Stimulated activated CD4-positive, alpha-beta T cell treated with anti-CD3 and anti-CD28 coated beads, Interleukin-4, amount 100 ng/mL, for 4 hours (primary cell): ENCODE measurements at places on chromosomes 2 and 18.

GRCh38 chr2:32838418-32838817 lies 108.3 kb upstream of the LTBP1 start:
- DNase-seq = no peak

DNA sequence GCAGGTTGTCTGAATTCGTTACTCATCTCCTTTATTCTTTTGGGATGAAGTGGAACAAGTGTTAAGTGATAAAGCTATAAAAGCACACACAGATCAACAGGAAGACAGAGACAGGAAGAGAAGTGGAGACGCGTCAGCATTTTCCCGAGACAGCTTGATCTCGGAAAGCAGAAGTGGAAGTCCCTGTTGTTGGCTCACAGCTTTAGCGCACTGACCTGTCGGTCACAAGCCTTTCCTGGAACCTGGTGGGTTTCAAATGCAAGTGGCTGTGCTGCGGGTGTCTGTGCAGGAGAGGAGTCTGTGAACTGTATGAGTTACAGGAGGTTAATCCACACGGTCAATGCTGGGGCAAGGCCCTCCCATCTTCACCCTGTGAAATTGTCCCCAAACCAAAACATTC lies 116.6 kb upstream of the PELI1 start:
- peak; percentile 5 for DNase-seq

- no peak for DNase-seq
Observed at GRCh38 chr2:216445501-216445900, 33.2 kb downstream of the SMARCAL1 start.

DNA sequence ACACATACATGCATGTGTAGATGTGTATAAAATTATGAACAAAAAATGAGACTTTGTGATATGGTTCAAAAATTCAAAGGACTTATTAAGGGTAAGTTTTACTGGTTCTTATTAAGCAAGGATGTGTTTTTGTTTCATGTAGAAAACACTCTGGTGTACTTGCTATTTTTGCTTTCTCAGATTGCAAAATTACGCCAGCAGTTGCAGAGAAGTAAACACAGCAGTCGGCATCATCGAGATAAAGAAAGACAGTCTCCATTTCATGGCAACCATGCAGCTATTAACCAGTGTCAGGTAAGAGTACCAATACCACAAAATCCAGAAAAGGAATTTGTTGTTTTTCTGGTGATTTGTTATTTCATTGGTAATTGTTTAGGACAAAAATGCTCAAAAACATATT lies 91.3 kb downstream of the FAM117B start:
- no peak for DNase-seq

DNA sequence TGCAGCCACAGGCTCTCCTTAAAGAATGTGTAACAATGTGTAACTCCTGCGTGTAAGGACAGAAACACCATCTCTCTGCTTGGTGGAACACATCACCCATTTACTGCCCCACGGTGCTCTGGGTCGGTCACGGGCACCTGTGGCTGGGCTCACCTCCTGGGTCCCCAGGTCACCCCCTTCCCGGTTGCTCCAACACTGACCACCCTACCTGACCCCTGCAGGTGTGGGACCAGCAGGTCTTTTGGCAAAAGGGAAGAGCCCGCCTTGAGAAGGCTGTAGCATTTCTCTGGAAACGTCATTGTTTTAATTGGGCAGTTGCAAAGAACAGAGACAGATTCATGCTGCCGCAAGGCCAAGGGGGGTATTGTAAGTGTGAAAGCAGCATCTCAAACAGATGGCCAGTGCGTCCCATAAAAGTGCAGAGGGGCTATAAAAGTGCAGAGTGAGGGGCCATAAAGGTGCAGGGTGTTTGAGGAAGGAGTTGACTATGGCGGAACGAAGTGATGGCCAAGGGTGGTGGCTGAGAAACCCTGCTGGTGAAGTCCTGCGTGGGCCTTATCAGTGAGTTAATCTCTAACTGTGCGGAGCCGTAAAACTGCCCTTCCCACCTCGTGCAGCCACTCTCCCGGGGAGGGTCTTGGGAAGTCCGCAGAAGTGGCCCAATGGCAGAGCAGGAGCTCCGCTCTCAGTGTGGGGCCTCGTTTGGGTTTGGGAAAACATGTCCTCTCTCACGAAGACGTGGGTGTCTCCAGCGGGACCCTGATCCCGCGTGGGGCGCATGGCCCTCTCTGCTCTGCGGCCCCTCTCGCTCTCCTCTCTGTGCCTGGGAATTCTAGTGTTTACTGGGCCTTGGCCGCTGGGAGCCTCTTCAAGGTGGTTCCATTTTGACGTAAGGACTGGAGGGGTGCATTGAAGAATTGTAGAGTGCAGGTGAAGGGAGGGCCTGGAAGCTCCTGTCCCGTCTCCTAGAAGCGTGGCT lies 13.7 kb upstream of the NEU4 start:
- DNase-seq = no peak

DNA sequence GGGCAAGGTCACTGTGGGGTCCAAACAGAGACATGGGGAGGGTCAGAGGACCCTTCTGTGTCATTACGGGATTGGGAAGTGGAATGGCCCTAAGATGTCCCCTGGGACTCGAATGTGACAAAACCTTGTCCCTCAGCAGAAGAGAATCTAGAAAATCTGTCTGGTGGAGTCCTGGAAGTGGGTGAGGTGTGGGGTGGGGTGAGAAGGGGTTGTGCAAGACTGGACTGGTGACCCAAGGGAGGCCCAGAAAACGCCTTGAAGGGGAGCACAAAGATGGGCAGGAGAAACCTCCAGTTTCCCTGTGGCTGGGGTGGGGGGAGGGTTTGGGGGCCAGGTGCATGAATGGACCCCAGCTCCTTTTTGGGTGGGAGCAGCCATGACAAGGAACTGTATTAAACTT lies 79.6 kb downstream of the TCF7L1 start:
- DNase-seq = no peak

DNA sequence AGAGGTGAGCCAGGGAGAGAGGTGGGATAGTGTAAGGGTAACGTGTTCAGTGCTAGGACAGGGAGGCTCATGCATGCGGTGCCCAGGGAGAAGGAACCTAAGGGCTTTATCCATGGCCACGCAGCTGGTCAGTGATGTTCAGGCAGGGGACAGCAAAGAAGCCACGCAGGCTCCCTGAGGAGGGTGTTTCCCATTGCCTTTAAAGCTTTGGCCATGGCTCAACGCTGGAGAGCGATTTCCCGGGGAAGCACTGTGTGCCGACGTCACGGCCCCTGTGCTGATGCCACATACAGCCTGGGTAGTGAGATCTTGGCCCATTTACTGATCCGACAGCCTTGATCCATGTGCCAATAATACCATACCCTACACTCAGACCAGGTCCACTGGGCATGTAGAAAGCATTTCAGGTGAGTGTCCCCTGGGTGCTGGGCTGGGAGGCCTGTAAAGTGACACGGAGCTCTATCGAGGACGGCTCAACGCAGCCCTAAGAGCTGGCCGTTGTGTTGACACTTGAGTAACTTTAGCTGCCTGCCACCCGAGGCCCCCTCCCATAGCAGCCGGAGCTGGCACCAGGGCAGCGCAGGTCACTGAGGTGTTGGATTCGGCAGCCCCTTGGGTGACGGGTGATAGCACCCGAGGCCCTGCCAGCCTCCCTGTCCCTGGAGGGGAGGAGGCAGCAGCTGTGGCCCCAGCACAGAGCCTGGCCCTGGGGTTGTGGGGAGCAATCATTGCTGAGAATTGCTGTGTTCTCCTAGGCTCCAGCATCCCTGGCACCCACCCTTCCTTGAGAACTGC lies 41.4 kb downstream of the PDIA6 start:
- no peak for DNase-seq

GRCh38 chr2:239114616-239115265 lies 266.9 kb downstream of the TWIST2 start:
- DNase-seq = no peak

DNA sequence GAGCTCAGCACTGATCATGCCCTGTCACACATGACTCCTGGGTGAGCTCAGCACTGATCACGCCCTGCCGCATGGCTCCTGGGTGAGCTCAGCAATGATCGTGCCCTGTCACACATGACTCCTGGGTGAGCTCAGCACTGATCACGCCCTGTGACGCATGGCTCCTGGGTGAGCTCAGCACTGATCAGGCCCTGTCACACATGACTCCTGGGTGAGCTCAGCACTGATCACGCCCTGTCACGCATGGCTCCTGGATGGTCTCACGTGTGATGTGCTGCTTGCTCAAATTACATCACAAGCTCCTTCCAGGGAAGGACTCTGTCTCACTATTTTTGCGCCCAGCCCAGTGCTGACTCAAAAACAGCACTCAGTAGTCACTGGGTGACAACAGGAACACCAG lies 258.0 kb downstream of the HDAC4 start:
- no peak for DNase-seq

DNA sequence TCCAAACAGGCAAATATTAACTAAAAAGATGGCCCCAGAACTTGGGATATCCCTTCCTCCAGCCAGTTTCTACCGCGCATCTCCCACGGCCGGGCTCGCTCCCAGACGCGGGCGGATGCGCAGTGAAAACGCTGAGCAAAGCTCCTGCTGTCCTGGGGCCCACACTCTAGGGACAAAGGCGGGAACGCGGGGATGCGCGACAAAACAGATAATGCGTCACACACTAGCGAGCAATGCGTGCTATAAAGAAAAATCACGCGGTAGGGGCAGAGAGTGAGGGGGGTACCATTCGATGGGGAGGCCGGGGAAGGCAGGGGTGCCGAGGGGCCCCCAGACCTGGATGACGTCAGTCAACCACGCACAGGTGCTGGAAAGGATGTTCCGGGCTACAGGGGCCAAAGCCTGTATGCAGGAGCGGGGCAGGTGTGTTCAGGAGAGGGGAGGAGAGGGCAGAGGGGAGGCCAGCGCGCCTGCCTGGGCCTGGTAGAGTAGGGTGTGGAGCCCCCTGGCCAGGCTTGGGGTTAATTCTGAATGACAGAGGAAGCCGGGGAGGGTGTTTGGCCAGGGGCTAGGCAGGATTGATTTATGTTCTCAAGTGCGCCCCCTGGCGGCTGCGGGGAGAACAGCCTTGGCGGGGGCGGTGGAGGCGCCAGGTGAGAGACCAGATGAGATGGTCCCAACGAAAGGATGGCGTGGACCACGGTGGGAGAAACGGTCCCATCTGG lies 14.9 kb upstream of the ITM2C start:
- peak; percentile 71 for DNase-seq

GRCh38 chr18:80009661-80010550 lies 21.5 kb upstream of the TXNL4A start:
- DNase-seq = no peak

GRCh38 chr2:218811382-218811781 lies 20.2 kb downstream of the PRKAG3 start:
- no peak for DNase-seq

DNA sequence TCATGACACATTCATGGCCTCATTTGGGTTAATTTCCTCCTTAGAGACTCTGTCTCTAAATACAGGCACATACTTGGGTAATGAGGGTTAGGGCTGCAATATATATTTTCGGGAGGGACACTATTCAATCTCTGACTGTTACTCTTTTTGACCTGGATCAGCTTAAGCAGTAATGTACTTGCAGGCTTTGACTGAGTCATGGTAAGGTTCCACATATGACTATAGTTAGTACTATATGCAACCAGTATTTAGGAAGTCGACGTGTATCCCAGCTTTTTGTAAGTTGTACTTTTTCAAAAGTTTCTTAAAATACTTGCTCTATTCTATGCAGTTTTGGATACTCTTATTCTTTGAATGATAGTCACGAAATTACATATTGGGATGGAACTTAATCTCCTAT lies 37.2 kb upstream of the CDH19 start:
- DNase-seq = no peak

- no peak for DNase-seq
Observed at GRCh38 chr18:2526329-2526728, 45.0 kb downstream of the METTL4 start.

- DNase-seq = no peak
Observed at GRCh38 chr2:29850794-29851193, 70.6 kb downstream of the ALK start.

DNA sequence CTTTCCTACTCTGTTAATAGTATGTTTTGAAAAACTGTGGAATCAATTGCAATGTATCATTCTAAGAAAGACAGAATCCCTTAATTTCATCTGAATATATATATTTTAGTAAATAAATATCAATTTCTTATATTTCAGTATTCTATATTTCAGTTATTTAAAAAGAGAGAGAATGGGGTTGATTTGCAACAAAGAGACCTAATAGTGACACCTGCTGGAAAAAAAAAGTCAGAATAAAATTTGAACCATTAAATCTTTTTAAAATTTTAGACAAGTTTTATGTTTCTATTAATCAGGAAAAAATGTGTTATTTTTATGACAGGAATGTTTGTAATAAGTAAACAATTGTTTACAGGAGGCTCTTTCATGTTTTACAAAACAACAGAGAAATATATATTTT lies 20.7 kb upstream of the CCNT2 start:
- no peak for DNase-seq

DNA sequence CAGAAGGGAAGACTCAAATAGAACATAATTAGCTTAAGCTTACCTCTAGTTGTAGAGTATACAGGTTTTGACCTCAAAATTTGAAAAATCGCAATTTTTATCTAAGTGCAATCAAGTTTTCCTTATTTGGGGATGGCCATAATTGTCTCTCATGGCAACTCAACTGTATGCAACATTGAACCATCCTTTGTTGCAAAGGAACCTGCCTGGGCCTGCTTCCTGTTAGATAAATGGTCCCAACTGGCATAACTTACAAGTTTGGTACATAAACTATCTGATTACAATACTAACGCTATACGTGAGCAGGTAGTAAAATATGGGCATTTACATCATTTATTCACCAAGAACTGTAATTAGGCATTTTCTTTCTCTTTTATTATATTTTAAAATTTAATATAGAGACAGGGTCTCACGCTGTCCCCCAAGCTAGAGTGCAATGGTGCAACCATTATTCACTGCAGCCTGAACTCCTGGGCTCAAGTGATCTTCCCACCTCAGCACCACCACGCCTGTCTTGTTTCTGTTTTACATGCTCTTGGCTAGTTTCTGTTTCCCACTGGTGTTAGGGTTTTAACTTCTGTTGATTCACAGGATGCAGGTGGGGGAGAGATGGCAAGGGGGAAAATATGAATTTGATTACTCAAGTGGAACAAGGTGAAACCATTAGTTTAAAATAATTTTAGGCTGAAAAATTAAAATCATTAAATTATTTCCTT lies 55.3 kb upstream of the B3GNT2 start:
- DNase-seq = no peak

- no peak for DNase-seq
Observed at GRCh38 chr2:23562143-23562542, 177.2 kb downstream of the KLHL29 start.

DNA sequence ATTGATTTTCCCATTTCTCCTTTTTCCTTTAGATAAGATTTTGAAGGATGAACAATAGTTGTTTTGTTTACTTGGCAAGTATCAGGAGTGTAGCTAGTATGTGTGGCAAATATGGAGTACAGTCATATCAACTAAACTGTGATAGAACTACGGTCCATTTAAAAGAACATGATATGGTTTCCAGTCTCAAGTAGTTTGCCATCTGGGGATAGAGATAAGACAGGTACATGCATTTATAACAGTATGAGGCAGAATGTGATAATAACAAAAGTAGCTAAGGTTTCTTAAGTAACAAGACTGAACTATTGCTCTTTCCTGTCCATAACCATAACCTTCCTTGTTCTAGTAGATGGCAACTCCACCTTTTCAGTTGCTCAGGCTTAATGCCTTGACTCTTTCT lies 75.6 kb upstream of the TACR1 start:
- DNase-seq = no peak
